NCI-H69 (cell line): ENCODE measurements at places on chromosomes 7 and 10.

- DNase-seq: no peak
Observed at GRCh38 chr7:147885869-147886268, 704.7 kb upstream of the C7orf33 start.

GRCh38 chr7:112159351-112159750, 46.8 kb downstream of the DOCK4 start:
- DNase-seq: no peak

DNA sequence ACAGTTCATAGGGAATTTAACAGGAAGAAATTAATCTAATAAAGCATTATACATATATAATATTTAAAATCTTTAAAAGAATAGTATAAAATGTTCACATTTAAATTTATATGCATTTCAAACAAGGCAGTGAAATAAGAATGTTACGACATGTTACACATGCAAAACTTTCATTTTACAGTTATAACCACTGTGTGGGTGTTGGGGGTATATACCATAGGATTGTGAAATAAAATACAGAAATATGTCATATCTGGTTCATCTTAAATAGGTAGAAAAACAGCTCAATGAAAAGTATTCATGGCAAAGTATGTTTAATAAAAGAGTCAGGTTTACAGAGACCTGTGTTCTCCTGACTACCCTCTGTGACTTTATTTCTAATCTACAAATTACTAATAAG, 45.6 kb downstream of the CHCHD3 start:
- no peak for DNase-seq

DNA sequence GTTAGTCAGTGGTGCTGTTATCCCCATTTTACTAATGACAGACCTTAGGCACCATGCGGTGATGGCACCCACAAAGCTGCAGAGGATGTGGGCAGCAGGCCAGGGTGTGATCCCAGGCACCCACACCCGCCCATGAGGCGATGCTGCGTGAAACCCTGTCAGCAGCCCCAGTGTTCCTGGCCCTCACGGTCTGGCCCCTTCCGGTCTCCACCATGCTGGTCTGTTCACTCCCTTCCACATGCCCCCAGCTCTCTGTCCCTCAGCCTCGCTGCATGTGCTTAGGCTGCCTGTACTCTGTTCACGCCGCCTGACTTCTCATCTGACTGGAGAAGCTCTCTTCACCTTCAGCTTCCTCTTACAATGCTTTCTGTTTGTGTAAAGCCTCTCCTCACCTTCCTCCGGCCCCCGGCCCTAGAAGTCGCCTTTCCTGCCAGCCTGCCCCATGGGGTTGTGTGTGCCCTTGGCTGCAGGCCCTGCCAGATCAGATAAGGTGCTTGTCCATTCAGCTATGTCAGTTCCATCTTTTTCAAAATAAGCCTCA, 17.6 kb upstream of the ORAI2 start:
- DNase-seq: no peak

- DNase-seq: no peak
Observed at GRCh38 chr10:6771331-6771730, 191.3 kb upstream of the PRKCQ start.

GRCh38 chr7:79093421-79093820, 360.0 kb downstream of the MAGI2 start:
- no peak for DNase-seq

GRCh38 chr10:44878706-44879530, 32.2 kb upstream of the TMEM72 start:
- peak; percentile 60 for DNase-seq

DNA sequence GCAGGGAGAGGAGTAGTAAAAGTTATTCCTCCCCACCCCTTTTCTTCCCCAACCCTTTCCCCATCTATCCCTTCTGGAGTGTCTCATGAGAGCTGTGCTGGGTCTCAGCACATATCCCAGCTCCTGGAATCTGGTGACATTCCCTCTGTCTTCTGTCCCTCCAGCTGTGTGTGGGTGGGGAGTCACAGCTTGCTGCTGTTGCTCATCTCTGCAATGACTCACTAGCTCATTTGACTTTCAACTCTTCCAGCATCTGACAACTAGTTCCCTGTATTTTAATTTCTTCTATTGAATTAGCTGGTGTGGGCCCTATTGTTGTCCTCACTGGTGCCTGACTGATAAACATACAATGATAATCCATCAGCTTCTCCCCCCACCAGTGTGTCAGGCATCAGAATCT, 198.9 kb upstream of the AUTS2 start:
- peak; percentile 53 for DNase-seq

GRCh38 chr10:52979295-52979990, 206.9 kb upstream of the MBL2 start:
- DNase-seq: no peak

DNA sequence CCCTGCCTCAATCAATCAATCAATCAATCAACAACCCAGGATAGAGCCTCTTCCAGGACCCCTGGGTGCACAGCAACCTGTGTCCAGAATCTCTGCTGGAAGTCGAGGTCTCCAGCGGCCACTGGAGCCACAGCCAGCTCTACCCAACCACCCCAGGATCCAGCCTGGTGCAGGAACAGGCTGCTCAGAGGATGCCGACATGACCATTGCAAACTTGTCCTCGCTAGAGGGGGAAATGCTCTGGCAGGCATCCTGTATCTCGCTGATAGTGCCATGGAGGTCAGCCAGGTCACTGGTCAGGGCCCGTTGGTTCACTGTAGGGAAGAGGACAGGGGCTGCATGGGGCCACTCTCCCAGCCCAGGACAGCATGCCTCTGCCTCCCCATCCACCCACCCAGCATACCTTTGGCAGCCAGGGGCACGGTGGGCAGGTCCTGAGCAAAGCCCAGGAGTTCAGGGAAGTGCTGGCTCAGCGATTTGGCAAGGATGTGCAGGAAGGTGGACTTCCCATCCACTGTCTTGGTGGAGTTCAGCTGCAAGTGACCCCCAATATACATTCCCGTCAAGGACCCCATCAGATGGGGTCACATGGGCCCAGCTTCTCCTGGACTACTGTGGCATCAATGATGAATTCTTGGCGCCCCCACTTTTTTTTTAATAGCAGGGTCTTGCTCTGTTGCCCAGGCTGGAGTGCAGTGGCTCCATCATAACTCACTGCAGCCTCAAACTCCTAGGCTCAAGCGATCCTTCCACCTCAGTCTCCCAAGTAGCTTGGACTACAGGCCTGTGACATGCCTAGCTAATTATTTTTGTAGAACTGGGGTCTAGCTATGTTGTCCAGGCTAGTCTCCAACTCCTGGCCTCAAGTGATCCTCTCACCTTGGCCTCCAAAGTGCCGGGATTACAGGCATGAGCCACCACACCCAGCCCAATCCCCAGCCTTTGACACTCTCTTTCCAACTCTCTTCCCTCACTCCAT, 49.4 kb downstream of the GRID2IP start:
- no peak for DNase-seq

- no peak for DNase-seq
Observed at GRCh38 chr10:119821182-119821581, 51.5 kb downstream of the MCMBP start.

GRCh38 chr10:35523670-35524225, 81.4 kb upstream of the GJD4 start:
- no peak for DNase-seq
